ENCODE measurements at places on chromosomes 4 and X. TPM values are rescaled to one million over a fixed set of nuclear protein-coding genes. Genes with fewer than 3 reads are reported as not detected.

Gene MFAP3L
- polyA plus RNA-seq = 1.1 TPM

Gene GNRHR
- not detected for polyA plus RNA-seq

Gene MOSPD2
- 3.0 TPM for polyA plus RNA-seq

Gene NAP1L3
- 0.23 TPM for polyA plus RNA-seq

Gene AWAT2
- polyA plus RNA-seq = not detected

Gene ADGRG4
- not detected for polyA plus RNA-seq

Gene POU3F4
- 0.06 TPM for polyA plus RNA-seq

Gene NR3C2
- 23.4 TPM for polyA plus RNA-seq

Gene SPANXA2
- polyA plus RNA-seq = not detected

Gene SLC10A4
- not detected for polyA plus RNA-seq

Gene GPR34
- polyA plus RNA-seq = 10.2 TPM

Gene GRID2
- polyA plus RNA-seq = not detected

Gene PLXNB3
- 2.2 TPM for polyA plus RNA-seq

Gene SLC49A3
- polyA plus RNA-seq = 6.4 TPM

Gene CTAG1B
- not detected for polyA plus RNA-seq

Gene LRIT3
- polyA plus RNA-seq = 0.10 TPM

Gene TNMD
- polyA plus RNA-seq = 0.38 TPM

Gene GABRA4
- polyA plus RNA-seq = not detected

Gene RTL5
- polyA plus RNA-seq = 1.6 TPM

Gene CFAP99
- polyA plus RNA-seq = 0.58 TPM

Gene AMBN
- polyA plus RNA-seq = not detected

Gene GRIA3
- polyA plus RNA-seq = not detected

Gene GALNTL6
- not detected for polyA plus RNA-seq

Gene FAM236B
- polyA plus RNA-seq = not detected

Gene BBS12
- polyA plus RNA-seq = 1.8 TPM

Gene CXCL1
- 13.2 TPM for polyA plus RNA-seq

Gene TMEM154
- polyA plus RNA-seq = 3.2 TPM

Gene MAGED4B
- polyA plus RNA-seq = 2.4 TPM

Gene KDM5C
- polyA plus RNA-seq = 38.7 TPM

Gene SSX1
- not detected for polyA plus RNA-seq

Gene CT55
- not detected for polyA plus RNA-seq

Gene MXD4
- polyA plus RNA-seq = 32.8 TPM

Gene TSPAN7
- polyA plus RNA-seq = 23.8 TPM

Gene GSX2
- not detected for polyA plus RNA-seq

Gene RASSF6
- 30.1 TPM for polyA plus RNA-seq

Gene LANCL3
- polyA plus RNA-seq = 3.6 TPM

Gene DDIT4L
- not detected for polyA plus RNA-seq

Gene TMEM31
- not detected for polyA plus RNA-seq

Gene CDKL5
- polyA plus RNA-seq = 0.46 TPM

Gene SH3RF1
- 20.8 TPM for polyA plus RNA-seq

Gene DUSP21
- not detected for polyA plus RNA-seq

Gene AIFM1
- polyA plus RNA-seq = 47.4 TPM

Gene HHIP
- polyA plus RNA-seq = 1.6 TPM

Gene HAUS7
- polyA plus RNA-seq = 37.8 TPM

Gene WDR19
- polyA plus RNA-seq = 4.2 TPM
